ENCODE measurements at places on chromosomes 1 and 21.
A peak's percentile ranks its signal among the peaks of the same experiment; 100 is the strongest.

DNA sequence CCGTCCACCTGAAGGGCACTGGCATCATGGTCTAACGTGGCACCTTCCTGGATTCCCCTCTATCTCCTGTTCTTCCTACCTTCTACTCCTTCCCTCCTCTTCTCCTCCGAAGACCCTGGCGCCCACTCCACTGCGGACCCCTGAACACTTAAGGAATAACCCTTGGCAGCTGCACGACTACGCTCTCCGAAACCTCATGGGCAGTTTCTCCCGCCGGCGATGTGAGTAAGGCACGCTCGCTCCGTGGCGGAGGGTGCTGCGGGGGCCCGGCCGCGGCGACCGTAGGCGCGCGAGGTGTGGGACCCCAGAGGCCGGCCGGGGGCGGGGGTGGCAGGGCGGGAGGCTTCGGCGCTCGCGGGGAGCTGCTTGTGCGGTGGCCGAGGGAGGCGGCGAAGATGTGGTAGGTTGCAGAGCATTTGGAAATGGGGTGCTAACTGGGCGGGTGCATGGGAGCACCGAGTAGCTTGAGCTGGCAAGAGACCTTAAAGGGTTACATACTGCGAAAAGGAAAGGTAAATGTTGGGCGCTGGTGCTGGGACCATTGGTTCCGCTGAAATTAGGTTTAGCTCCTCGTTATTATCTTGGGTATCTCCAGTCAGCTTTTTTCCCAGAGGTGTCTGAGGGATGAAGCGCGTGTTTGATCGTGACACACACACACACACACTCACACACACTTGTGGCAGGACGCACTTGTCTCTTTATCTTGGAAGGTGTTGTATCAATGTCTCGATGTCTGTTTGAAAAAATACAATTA is 876 bp downstream of the LRRC7 start:
- H3K4me1 ChIP-seq: peaks cover 15% of the 10 kb centered on the region
- H3K36me3 ChIP-seq: no peaks in the 10 kb centered on the region
- H3K27ac ChIP-seq: no peak overlapping the region
- DNase-seq: no peak
- peak overlapping the region; percentile 51 for H3K4me3 ChIP-seq

GRCh38 chr1:38873027-38873969 is at the start of gene MYCBP:
Gene MYCBP (minus strand): TSS chr1:38873348. CDS start chr1:38873305, 43 bp downstream.
- DNase-seq: peak; percentile 86
- H3K27ac ChIP-seq: peak within 1 kb of the TSS; percentile 58
- H3K27me3 ChIP-seq: no peaks in the 10 kb centered on the region
- H3K36me3 ChIP-seq: peaks cover 2% of the 10 kb centered on the region
- peak within 1 kb of the TSS; percentile 98 for H3K4me3 ChIP-seq
- H3K4me1 ChIP-seq: peaks cover 16% of the 10 kb centered on the region

DNA sequence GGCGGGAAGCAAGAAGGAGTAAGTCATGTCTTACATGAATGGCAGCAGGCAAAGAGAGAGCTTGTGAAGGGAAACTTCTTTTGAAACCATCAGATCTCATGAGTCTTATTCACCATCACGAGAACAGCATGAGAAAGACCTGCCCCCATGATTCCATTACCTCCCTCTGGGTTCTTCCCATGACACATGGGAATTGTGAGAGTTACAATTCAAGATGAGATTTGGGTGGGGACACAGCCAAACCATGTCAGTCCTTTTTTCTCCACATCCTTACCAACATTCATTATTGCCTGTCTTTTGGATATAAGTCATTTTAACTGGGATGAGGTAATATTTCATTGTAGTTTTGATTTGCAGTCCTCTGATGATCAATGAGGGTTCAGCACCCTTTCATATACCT is 81.0 kb downstream of the DIRAS3 start:
- no peaks in the 10 kb centered on the region for H3K27me3 ChIP-seq
- H3K4me3 ChIP-seq: no peak overlapping the region
- peaks cover 6% of the 10 kb centered on the region for H3K4me1 ChIP-seq
- peak overlapping the region; percentile 10 for H3K27ac ChIP-seq
- no peaks in the 10 kb centered on the region for H3K36me3 ChIP-seq

DNA sequence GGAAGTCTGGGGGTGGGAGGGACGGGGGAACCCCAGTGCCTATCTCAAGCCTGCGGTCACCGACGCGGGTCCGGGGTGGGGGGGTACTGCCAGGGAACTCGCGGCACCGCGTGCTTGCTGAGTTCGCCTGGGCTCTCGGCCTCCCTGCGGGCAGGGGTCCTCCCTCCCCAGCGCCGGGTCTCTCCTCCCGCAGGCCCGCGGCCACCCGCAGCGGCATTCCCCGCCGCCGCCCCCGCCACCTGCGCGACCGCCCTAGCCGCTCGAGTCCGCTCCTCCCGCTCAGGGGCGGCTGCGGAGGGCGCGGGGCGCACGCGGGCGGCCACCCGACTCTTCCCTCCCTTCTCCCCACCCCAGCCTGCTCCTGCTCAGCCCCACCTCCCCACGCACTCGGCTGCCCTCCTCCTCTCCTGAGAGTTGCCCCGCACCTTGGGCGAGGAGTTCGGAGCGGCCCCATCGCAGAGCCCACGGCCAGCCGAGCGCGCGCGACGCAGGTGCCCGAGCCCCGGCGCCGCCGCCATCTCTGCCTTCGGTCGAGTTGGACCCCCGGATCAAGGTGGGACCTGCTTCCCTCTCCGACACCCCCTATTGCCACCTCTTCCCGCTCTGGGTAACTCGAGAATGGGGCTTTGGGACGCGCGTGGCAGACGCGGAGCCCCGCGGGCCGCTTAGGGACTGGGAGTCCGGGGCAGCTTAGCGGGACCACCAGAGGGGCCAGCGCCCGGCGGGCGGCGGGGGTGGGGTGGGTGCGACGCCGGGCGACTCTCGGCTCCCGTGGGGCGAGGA is 105.0 kb downstream of the LEPR start:
- H3K4me3 ChIP-seq: no peak overlapping the region
- H3K36me3 ChIP-seq: no peaks in the 10 kb centered on the region
- H3K27ac ChIP-seq: no peak overlapping the region
- no peak for DNase-seq
- no peaks in the 10 kb centered on the region for H3K4me1 ChIP-seq
- peaks cover 34% of the 10 kb centered on the region for H3K27me3 ChIP-seq

DNA sequence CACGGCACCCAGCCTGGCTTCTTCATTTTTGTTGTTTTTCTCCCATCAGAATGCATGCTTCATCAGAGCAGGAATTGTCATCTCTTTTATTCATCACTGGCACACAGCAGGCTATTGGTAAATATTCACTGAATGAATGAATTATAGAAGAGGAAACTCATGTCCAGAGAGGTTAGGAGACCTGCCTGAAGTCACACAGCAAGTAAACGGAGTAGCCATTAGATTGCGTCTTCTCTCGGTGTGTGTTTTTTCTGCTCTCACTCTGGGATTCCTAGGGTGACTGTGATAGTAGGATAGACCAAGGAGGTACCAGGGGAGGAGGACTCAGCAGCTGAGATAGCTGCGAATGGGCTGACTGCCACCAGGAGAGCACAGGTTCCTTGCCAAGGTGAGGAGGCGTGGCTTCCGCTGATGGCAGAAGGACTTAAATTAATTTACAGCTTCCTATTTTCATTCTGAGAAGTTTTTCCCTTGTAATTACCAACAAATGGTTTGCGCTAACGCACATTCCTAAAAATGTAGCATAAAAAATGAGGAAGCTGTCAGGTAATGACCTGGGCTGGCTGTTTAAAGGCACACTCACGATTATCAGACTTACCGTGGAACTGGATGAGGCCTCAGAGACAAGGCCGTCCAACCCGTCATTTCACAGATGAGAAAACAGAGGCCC is 4.5 kb upstream of the NCMAP start:
- H3K4me1 ChIP-seq: peaks cover 5% of the 10 kb centered on the region
- peaks cover 4% of the 10 kb centered on the region for H3K27me3 ChIP-seq
- H3K4me3 ChIP-seq: no peak overlapping the region
- H3K27ac ChIP-seq: no peak overlapping the region

DNA sequence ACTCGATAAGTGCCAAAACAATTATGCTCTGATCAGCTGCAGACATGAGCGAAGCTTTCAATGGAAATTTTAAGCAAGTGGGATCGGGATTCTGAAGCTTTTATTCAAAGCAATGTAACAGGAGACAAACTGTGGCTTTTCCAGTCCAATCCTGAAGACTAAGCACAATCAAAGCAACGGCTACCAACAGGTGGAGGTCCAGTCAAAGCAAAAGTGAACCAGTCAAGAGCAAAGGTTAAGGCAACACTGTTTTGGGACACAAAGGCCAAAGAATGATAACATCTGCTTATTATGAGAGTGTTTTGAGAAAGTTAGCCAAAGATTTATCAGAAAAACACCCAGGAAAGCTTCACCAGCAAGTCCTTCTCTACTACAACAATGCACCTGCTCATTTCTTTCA is 170.1 kb downstream of the SEC16B start:
- H3K27ac ChIP-seq: no peak overlapping the region
- H3K4me1 ChIP-seq: peaks cover 5% of the 10 kb centered on the region
- no peak for DNase-seq

GRCh38 chr1:99544328-99544727 is 101.6 kb upstream of the PALMD start:
- no peaks in the 10 kb centered on the region for H3K36me3 ChIP-seq
- no peak overlapping the region for H3K27ac ChIP-seq
- H3K4me1 ChIP-seq: peaks cover 12% of the 10 kb centered on the region
- H3K27me3 ChIP-seq: no peaks in the 10 kb centered on the region

GRCh38 chr21:28135646-28136045 is 857.0 kb downstream of the LTN1 start:
- H3K27ac ChIP-seq: no peak overlapping the region
- no peak overlapping the region for H3K4me3 ChIP-seq
- no peak for DNase-seq

DNA sequence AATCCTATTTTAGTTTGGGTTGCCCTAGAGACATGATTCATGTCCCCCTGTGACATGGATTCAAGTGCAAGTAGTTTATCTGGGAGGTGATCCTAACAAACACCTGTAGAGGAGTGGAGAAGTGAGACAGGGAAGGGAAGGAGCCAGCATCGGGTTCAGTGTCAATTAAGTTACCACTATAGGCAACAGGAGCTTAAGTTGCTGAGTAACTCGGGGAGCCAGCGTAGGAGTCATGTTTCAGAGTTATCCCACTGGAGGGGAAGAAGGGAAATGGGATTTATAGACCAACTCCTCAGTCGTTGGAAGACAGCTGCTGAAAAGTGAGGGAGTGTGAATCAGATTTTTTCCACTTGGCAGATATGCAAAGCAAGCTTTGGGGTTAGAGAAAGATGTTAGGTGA is 54.9 kb downstream of the SLC30A7 start:
- no peak overlapping the region for H3K4me3 ChIP-seq
- no peak for DNase-seq
- H3K4me1 ChIP-seq: peaks cover 36% of the 10 kb centered on the region

- DNase-seq: no peak
- H3K4me1 ChIP-seq: no peaks in the 10 kb centered on the region
- no peaks in the 10 kb centered on the region for H3K36me3 ChIP-seq
- no peak overlapping the region for H3K4me3 ChIP-seq
- no peaks in the 10 kb centered on the region for H3K27me3 ChIP-seq
- H3K27ac ChIP-seq: no peak overlapping the region
Measured at GRCh38 chr1:3965693-3966092, 65.6 kb upstream of the C1orf174 start.

GRCh38 chr1:102099916-102100315 is 103.2 kb upstream of the OLFM3 start:
- H3K27ac ChIP-seq: no peak overlapping the region
- no peak overlapping the region for H3K4me3 ChIP-seq

DNA sequence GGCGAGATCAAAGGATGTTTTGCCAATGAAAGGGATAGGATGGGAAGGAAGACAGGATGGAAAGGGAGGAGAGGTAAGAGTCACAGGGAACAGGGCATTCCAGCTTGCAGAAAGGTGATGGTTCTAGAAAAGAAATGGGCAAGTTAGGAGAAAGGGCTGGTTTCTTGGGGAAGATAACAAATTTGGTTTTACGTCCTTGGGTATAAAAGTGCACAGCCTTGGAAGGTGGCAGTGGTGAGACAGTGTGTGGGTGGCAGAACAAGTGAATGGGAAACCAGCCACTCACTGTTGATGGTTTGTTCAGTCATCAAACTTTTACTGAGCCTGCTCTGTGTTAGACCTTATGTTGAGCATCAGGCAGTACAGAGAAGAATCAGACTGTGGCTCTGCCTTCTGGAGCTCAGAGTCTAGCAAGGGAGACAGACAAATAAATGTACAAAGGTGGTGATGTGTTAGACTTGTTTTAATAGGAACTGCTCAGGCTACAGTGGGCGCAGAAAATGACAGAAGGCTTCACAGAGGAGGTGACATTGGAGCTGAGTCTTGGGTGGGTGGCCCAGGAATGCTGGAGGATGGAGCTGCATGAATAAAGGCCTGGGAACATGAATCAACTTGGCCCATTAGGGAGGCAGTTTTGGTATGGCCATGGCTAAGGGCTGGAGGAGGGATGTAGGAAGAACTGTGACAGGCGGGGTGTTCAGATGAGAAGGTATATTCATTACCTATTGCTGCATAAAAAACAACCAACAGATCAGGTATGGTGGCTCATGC is 76.3 kb downstream of the EPHB2 start:
- H3K36me3 ChIP-seq: no peaks in the 10 kb centered on the region
- peaks cover 4% of the 10 kb centered on the region for H3K4me1 ChIP-seq
- H3K27me3 ChIP-seq: peaks cover 4% of the 10 kb centered on the region
- no peak overlapping the region for H3K27ac ChIP-seq
- H3K4me3 ChIP-seq: no peak overlapping the region

- no peak overlapping the region for H3K4me3 ChIP-seq
- peaks cover 9% of the 10 kb centered on the region for H3K27me3 ChIP-seq
- DNase-seq: no peak
- no peaks in the 10 kb centered on the region for H3K36me3 ChIP-seq
- H3K27ac ChIP-seq: no peak overlapping the region
Measured at GRCh38 chr1:55002686-55003085, 4.0 kb downstream of the BSND start.

GRCh38 chr1:82517586-82517985 is 716.9 kb downstream of the ADGRL2 start:
- no peaks in the 10 kb centered on the region for H3K4me1 ChIP-seq
- no peaks in the 10 kb centered on the region for H3K27me3 ChIP-seq
- no peaks in the 10 kb centered on the region for H3K36me3 ChIP-seq
- no peak overlapping the region for H3K4me3 ChIP-seq

- H3K4me3 ChIP-seq: no peak overlapping the region
- no peaks in the 10 kb centered on the region for H3K27me3 ChIP-seq
- DNase-seq: no peak
Measured at GRCh38 chr21:15763359-15763758, 33.6 kb downstream of the USP25 start.

DNA sequence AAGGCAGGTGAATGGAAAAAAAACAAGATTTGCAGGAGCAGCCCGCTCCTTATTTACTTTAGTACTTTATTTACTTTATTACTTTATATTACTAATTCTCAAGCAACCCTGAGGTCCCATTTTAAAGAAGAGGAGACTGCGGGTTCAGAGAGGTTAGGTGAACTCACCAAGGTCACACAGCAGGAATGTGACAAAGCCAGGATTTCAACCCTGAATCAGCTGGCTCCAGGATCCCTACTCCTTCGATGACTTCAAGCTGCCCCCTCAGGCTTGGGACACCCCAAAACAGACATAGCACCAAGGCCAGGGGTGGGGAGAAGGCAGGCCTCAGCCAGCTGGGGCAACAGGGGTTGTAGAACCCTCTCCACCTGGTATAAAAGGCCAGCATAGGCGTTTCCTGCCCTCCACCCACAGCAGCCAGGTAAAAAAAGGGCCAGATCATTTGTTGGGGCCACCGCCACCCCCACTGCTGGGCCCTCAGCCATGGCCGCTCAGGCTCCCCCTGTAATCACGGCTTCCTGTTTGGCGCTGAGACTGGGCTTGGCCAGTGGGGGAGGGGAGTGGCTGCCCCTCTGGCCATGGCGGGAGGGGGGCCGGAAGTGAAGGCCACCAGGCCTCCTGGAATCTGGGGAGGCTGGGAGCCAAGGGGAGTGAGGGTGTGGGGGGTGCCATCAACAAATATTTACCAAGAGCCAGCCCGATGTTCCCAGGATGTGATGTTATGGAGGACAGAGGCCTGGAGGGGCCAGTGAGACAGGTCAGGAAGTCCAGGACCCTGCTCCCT is 6.6 kb downstream of the SDC3 start:
- no peaks in the 10 kb centered on the region for H3K36me3 ChIP-seq
- H3K27me3 ChIP-seq: no peaks in the 10 kb centered on the region
- no peak for DNase-seq
- no peak overlapping the region for H3K27ac ChIP-seq
- H3K4me1 ChIP-seq: no peaks in the 10 kb centered on the region
